ENCODE measurements at places on chromosomes 3 and 15.

GRCh38 chr3:170205302-170205701, 16.9 kb upstream of the PRKCI start:
- no peak for DNase-seq

DNA sequence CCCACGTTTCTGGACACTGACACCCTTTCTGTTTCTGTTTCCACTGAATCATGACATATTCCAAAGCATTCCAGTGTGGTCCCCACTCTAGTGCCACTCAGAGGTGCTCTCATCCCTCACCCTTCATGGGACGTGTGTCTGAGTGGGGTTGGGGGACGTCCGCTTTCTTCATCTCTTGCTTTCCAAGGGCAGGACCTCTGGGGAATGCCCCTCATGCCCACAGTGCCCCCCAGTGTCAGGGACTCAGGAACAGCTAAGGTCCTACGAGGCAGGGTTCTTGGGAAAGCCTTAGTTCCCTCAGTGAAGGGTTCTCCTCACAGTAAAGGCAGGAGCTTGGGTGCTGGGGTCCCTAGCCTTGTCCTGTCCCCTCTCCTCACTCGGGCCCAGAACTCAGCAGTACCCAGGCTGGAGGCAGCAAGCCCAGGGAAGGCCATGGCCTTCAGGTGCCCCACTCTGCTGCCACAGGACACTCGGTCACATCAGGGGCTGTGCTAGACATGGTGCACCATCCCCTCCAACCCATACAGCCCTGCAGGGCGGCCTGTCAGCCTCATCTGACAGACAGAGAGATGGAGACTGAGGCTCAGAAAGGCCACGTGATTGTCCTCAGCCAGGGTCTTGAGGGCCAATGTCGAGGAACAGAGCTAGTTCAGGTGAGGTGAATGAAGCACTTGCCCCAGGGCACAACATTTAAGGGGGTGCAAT, 261.0 kb downstream of the TLE3 start:
- no peak for DNase-seq

- peak; percentile 80 for DNase-seq
Measured at GRCh38 chr3:122680475-122681283, at the start of gene PARP14. Gene PARP14, plus strand, starts transcription at chr3:122680839. Its CDS starts 45 bp downstream, at chr3:122680884.

GRCh38 chr3:127042634-127043033, 59.7 kb downstream of the PLXNA1 start:
- no peak for DNase-seq

- DNase-seq = no peak
Measured at GRCh38 chr15:67670647-67671305, 128.3 kb downstream of the MAP2K5 start.

DNA sequence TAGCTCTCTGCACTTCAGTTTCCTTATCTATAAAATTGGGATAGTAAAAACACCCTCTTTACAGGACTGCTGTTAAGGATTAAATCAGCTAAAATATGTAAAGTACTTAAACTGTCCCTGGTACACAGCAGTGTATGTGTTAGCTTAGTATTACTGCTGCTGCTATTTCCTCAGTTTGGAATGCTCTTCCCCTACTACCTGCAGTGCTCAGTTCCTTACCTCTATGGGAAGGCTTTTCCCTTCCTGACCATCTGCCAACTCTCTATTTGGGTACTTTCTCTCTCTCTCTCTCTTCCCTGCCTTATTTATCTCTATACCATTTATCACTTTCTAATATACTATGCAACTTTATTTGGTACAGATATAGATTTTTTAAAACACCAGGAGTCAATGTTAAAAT, 26.5 kb downstream of the KPNA4 start:
- no peak for DNase-seq

All from iris pigment epithelial cell (primary cell).